Endothelial cell (in vitro differentiated cells): ENCODE measurements at places on chromosomes 16 and 17.

GRCh38 chr17:80782536-80783427, 208.9 kb upstream of the CHMP6 start:
- DNase-seq: no peak

DNA sequence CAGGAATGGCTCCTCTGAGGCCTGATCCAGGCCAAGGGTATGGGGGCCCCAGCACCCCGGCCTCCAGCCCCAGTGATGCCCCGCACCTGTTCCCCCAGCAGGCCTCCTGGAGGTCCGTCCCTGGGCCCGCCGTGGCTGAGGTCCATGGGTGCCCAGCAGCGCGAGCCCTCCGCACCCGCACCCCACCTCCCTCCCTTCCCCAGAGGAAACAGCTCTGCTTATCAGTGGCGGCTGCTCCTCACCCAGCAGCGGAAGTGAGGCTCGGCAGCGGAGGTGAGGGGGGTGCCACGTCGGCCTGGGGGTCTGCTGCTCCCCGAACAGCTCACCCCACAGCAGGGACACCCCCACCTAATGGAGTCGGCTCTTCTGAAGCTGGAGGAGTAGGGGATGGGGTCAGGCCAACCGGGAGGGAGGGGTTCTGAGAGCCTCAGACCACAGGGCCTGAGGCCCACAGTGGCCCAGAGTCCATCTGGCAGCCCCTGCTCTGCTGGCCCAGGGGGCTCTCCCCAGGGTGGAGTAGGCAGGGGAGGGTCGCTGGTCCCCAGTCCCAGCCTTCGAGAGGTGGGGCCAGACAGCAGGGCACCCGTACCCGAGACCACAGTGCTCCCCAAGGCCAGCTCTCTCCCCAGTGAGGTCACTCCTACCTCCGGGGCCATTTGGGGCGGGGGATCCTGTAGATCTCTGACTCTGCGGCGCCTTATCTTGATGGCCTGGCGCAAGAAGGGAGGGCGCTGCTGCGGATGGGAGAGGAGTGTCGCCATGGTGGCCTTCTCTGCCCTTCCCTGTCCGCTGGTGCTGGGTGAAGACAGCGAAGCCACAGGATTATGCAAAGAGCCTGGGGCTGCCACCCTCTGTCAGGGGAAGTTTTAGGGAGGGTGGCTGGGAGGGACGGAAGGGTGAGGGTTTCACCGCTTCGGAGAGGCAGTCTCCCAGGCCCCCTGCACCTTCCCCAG, at the start of gene UNC13D:
UNC13D (minus strand) TSS at position 828 of the 953 bp plus-strand sequence; CDS start at position 761, 67 bp downstream.
- DNase-seq: no peak

GRCh38 chr17:70137451-70138230, 31.7 kb upstream of the KCNJ2 start:
- DNase-seq: no peak

DNA sequence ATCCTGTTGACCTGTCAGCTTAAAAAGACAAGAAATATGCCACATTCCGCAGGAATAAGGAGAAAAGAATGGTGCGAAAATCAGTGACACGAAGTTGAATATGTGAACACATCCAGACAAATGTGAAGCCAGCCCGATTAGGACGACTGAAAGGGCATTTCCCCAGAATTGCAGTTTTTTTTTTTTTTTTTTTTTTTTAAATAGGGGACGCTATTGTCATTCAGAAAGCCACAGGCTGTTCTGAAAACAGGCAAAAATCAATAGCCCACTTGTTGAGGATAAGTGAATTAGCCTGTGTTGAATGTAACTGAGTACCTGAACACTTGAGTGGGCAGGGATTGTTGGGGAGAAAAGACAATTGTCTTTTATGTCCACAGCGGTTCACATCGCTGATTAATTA, 507.1 kb downstream of the WWOX start:
- DNase-seq: no peak

- no peak for DNase-seq
Observed at GRCh38 chr16:81715358-81716196, 63.5 kb upstream of the PLCG2 start.

DNA sequence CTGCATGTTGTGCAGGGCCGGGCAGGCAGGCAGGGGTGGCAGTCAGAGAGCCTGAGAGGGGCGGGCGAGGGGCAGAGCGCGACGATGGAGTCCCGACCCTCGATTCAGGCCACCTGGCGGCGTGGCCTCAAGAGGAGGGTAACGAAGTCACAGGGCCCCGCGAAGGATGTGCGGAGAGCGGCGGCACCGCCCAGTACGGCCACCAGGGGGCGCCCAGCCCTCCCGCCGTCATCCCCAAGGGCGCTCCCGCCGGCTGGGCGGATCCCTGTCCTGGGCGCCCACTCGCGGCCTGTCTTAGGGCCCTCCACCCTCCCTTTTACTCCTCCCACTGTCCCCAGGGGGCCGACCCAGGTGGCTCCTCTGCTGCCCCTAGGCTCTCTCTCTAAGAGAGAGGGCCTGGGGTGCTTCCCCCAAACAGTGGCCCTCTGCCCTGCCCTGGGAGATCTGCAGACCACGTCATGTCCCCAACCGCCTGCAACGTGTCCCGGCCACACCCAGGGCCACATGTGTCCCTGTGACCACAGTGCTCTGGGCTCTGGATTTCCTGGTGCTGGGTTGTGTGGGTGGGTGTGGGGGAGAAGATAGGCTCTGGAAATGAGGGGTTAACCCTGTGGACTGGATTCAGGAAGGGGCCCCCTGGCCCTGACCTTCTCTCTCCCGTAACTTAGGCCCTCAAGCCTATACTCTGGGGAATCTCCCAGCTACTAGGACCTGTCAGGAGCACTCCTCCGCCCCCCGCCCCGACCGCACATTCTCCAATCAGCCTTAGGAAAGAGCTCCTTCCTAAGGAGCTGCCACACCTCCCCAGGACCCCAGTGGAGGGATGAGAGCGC, 5.9 kb downstream of the DPEP2 start:
- DNase-seq: peak; percentile 78

DNA sequence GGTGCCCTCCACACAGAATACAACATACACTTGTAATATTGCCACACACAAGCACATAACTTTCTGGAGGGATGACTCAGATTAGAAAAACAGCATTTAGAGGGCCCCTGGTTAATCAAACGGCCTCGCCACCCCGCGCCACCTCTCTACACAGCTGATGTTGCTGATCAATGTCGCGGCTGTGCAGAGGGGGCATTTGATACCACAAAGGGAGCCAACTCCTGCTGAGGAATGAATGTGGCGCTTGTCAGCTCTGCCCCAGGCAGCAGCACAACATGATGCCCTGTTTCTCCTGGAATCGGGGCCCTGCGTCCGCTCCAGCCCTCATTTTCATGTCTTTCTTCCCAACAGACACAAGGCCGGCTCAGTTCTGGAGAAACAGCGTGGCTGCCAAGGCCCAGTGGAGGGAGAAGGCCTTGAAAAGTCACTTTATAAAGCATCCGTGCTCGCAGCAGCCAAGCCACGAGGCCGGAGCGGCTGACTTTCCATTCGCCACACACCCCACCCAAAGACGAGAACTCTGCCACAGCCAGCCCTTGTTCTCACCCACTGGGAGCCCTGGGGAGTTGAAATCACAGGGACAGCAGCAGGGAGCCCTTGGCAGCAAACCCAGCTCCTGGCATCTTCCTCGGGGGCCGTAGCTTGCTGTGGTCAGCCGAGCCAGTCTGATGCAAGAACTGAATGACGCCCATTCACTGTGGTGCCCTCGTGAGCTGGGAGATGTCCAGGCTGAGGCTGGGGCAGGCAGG, 65.6 kb downstream of the XYLT1 start:
- no peak for DNase-seq

- DNase-seq: no peak
Observed at GRCh38 chr17:4440690-4441686, 7.2 kb downstream of the SPNS3 start.

DNA sequence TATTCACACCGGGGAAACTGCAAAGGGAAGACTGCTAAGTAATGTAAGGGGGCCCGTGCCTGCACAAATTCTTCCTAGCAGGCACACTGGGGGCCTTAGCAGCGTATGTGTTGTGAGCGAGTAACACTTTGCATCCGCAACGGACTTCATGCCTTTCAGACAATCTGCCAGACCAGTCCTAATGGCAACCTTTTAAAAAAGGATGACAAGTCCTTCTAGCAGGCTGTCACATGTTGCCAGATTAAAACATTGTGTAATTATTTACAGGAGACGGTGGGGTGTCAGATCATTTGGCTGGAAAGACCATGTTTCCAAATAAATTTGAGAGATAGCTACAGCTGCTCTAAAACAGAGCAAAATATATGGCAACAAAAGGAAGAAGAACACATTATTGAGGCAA, 46.1 kb downstream of the CPPED1 start:
- DNase-seq: no peak

- DNase-seq: no peak
Observed at GRCh38 chr17:78146881-78147280, 696 bp downstream of the C17orf99 start.

DNA sequence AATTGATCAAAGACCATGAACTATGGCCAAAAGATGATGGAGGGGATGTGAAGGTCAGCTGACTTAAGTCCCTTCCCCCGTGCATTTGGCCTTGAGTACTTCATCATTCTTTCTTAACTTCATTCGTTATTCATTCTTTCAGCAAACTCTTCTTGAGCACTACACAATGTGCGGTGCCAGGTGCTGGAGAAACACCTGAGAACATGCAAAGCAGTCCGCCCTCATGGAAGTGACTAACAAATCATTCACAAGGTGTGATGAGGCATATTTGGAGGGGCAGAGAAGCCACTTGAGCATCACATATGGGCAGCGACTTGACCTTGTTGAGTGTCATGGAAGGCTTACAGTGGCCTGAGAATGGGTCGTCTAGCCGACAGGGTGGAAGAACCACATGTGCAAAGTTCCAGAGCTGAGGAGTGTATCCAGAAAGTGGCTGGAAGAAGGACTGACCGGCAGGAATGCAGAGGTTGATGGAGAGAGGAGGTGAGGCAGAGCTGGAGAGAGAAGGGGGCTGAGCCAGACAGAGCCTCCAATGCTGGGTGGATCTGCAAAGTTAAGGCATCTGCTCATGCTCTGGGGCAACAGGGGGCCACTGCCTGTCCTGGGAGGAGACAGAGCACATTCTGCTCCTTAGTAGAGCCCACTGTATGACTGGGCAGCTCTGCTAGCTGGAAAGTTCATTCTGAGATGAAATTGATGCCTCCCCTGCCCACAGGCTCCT, 25.1 kb upstream of the EIF1 start:
- no peak for DNase-seq

DNA sequence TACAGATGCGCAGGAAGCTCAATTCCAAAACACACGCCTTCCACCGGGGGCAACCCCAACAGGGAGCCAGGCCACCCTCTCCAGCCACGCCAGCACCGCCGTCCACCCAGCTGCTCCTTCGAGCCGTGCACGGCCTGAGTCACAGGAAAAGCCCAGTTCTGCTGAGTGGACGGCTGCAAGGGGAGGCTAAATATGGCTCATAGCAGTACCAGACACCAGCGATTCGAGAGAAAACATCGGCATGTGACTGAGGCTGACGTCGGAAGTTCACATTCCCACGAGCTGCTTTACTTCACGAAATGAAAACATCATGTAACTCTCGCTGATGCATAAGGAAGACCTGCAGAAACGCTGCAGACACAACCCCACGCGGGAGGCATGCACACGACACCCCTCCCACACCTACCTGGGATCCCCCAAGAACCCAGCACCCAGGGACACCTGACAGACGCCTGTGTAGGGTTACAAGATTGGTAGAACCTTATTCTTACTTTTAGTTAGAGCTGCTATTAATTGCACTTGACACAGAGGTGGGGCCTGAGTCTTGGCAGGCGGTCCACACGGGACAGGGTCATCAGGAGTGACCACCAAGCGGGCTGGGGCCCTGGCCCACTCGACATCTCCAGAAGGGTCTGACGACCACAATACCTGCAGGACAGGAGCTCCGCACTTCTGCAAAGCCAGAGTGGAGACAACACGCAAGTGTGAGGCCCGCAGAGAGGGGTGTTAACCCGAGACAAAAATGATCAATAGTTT, 116.8 kb downstream of the ANKRD11 start:
- DNase-seq: no peak

- DNase-seq: no peak
Observed at GRCh38 chr17:66978514-66979061, 14.1 kb downstream of the CACNG4 start.

- peak; percentile 33 for DNase-seq
Observed at GRCh38 chr16:10988164-10988803, 43.9 kb downstream of the CLEC16A start.

- no peak for DNase-seq
Observed at GRCh38 chr17:55634702-55635101, 88.0 kb downstream of the TMEM100 start.

- DNase-seq: no peak
Observed at GRCh38 chr17:47987240-47987835, 16.4 kb downstream of the CDK5RAP3 start.

DNA sequence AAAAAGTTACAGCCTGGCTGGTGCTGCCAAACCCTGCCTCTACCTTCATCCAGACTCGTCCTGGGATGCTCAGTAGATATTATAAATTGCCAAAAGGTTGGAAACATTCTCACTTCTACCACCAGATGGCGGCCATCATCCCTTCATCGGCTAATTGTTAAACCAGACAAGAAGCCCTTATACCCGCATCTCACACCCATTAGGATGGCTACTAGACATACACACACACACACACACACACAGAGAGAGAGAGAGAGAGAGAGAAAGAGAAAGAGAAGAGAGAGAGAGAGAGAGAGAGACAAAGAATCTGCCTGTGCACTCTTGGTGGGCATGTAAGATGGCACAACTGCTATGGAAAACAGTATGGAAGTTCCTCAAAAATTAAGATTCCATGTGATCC, 15.0 kb upstream of the SCIMP start:
- peak; percentile 57 for DNase-seq

DNA sequence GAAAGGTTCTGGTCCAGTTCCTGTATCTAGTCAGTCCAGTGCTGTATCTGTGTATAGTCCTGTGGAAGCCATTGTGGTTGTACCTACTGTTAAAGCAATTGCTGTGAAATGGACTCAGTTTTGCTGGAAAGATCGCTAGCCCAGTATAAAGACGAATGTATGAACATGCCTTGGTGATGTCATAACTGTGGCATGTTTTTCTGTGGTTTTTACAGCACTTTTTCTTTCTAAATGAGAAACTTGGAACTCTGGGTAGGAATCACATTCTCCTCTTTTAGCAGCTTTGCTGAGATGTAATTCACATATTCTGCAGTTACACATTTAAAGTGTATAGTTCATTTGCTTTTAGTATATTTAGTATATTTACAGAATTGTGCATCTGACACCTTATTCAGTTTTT, 58.1 kb downstream of the MAP2K4 start:
- no peak for DNase-seq
